NCI-H2029 treated with DMSO at 0.1 percent for 48 hours (cell line): ENCODE measurements at places on chromosomes 5 and 9.

DNA sequence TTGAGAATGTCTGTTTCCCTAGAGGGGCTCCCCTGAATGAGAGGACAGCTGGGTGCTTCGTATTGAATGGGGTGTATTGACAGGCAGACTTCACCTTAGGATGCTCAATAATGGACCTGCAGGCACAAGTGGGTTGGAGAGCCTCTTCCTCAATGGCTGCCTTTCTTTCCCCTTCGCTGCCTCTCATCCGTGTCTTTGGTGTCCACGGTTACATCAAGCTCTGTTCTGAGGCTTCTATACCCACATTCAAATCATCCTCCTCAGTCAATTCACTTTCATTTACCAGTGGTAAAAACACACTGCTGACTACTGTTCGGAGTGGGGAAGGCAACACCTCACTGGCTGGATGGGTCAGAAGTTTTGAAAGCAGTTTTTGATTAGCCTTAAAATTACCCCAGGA is 20.6 kb downstream of the LIX1 start:
- DNase-seq, result no peak

DNA sequence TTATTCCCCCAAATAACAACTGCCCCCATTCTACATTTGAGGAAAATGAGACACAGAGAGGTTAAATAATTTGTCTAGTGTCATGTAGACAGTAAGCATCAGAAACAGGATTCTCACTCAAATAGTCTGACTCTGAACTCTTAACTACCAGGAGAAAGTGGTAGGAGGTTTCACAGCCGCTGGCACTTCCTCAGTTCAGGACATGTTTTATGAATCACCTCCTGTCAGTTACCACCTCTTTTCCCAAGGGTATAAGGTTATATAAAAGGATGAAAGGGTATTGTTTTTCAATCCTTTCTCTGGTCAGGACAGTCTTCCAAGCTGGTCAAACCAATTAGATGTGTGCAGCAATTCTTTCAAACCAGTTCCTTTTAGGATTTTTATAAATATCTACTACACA is 52.1 kb downstream of the TSSK1B start:
- DNase-seq, result no peak

DNA sequence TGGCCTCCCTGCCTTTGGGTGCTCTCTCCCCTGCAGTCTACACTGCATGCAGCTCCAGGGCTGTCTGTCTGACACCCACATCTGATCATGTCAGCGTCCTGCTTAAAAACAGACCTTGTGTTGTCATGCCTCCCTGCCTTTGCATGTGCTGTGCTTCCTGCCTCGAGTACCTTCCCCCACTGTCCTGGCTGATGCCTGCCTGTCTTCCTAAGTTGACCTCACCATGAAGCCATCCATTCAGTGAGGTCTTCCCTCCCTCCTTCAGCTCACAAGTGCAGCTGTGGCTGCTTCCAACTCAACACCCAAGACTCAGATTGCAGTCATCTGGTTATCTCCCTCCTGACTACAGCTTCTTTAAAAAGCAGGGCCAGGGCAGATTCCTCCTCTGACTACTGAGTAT is 5.5 kb downstream of the ANGPTL2 start:
- DNase-seq, result no peak

- peak; percentile 79 for DNase-seq
These were observed 105.6 kb upstream of the PCA3 start for GRCh38 chr9:76658510-76659231.

DNA sequence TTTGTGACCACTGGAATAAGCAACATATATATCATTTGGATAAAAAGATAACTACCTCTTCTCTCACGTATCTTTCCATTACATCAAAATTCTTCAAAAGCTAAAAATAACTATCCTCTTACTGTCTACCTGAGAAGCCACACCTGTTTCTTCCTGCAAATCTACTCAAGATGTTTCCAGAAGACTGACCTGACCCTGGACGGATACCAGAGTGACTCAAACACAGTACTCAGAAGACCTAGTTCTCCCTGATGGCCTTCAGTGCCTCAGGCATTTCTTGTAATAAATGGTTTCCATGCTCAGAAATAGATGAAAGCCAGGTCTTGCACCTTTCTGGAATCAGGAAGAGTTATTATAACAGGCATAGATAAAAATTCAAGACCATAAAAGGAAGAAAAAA is 245.9 kb upstream of the PIK3R1 start:
- no peak for DNase-seq

DNA sequence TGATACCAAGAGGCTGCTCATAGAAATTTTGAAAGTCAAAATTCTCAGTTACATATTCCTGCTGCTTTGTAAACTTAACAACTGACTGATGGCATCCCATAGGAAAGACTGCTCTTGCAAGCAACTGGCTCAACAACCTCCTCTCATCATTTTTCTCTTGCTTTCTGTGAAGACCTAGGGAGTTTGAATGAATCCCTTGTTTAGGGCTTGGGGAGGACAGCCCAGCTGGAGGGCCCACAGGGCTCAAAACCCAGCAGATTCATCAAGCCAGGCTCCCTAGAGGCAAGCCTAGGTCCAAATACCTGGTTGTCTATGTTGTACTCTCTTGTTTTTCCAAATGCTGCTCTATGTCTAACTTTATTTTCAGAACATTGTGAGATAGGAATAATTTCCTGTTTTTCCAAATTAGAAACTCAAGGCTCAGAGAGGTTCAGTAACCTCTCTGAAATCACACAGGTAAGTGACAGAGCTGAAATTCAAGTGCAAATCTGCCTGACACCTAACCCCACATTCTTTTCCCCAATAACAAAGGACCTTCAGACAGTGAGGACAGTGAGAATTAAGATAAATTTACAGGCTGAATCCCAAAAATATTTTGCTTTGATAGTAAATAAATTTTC is 558.9 kb upstream of the KLF4 start:
- DNase-seq, result no peak

DNA sequence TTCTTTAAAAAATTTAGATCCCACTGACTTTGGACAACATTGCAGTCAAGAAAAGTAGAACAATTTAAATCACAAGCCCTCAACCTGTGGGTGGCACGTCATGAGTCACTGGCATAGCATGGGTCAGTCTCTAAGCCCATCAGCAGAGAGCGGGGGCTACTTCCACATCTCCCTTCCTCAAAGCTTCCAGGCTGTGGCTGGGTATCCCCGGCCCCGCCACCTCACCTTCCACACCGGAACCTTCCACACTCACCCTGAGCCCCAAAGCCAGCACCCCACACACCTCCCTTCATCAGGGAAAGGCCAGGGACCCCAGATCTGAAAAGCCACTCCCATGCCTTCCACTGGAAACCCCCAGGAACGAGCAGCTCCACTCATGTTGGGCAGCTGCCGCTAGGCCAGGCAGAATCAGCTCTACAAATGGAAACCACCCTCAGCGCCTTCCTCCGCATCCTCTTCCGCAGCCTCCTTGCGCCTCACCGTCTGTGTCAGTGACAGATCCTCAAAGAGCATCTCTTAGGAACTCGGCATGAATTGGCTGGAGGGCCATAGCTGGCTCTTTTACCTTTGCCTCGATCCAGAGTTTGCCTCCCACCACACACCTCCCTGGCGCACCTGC is 156.5 kb downstream of the ERCC6L2 start:
- DNase-seq, result no peak

DNA sequence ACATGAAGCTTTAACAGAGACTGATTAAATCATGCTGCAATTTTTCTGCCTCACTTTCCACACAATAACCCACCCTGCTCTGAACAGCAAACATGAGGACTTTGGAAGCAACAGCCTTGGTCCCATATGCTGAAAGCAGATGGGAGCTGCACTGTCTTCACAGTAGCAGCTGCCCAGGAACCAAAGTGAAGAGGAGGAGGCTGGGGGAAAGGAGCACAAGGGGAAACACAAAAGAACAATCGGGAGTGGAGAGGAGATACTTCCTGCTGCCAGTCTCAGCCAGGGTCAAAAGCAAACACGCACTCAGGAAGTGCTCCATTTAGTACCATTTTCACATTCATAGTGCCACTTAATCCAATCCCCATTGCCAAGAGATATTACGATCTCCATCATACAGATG is 183.3 kb upstream of the PUM3 start:
- peak; percentile 83 for DNase-seq

- no peak for DNase-seq
These were observed 107.0 kb downstream of the CDH6 start for GRCh38 chr5:31300501-31300900.

- peak; percentile 95 for DNase-seq
These were observed 77.4 kb upstream of the ALDH1B1 start for GRCh38 chr9:38315085-38315595.

DNA sequence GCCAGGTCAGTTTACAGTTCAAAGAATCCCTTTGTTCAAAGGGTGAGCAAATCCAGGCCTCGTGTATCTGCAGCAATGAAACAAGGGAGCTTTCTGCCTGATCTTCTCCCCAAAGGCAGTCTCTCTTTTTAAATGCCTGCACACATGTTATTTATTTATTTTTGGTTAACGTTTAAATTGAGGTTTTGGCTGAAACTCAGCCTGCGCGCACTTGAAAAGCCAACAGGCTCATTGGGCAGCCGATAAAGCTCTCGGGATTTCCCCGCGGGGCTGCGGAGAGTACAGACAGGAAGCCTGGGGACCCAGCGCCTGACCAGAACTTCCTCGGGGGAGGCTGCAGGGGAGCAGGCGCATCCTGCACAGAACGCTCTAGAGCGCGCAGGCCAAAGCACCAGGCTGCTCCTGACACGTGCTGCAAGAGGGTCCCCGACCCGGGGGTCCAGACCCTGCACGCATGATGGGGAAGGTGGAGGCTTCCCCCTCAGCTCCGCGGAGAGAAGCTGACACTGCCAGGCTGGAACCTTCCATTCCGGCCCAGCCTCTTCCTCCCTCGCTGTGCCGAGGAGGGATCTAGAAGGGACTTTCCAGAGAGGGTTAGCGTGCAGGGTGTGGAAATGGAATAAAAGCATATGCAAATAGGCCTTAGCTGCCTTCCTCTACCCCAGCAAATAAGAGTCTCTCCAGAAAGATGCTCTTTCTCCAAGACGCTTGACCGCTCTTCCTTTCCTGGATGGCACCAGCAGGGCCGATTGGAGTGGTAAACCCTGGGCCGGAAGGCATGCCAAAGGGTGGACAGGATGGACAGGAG is 46.1 kb downstream of the PTTG1 start:
- DNase-seq, result no peak

DNA sequence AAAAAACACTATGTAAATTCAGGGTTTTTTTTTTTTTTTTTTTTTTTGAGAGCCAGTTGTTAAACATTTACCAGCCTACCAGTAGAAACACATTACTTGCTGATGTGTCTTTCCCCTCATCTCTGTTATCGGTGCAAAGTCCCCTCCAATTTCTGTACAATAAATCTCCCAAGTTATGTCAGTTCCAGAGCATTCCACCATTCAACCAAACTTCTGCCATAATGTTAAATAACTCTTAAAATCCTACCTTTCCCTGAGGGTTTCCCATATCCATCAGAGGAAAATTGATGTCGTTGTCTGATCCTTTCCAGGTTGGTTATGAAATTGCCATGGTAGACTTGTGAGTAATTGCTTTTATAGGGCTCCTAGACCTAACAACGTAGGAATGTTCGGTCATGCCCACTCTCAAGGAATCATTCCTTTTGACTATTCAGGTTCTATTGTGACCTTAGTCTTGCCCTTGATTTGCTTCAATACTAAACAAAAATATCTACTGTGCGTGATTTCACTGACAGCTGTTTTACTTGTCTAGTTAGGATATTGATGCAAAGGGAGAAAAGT is 5.6 kb upstream of the PPP2R2B start:
- no peak for DNase-seq

- no peak for DNase-seq
These were observed 280.5 kb upstream of the ADAMTS16 start for GRCh38 chr5:4859500-4860235.

DNA sequence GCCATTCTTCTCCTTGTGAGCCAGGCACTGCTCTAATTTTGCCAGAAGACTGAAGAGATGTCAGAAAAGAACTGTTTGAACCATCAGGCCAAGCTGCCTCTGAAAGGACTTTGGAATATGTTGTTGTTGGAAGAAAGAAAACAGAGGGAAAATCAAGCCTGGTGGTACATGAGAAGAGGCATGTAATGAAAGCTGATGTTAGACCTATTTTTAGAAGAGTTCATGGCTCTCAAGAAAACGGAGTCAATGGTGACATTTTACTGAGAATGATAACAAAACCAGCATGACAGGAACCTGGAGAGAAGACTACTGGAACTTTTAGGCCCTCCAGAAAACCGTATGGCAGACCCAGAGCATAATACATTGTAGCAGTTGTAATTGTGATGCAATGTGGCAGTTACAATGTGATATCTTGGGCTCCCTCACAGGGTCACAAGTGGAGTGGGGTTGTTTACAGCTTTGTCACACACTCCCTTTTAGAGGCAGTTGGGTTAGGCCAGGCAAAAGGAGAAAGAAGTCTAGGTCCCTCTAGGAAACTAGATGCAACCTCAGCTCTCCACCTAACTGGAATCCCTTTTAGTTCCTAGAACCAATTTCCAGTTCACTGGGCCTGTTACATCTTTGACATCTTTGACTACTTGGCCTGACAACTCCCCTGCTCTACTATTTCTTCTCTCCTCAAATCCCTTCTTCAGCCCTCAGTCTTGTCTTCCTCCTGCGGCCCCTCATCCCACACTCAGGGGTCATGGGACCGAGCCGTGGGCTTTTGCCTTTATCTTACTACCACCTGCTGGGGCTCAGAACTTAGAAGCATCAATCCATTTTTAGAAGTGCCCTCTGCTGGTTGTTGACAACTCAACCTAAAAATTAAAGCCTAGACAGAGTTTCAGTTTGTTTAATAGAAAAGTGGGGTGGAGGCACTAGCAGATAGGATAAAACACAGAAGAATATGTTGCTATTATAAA is 61.2 kb upstream of the JAK2 start:
- no peak for DNase-seq

- DNase-seq, result no peak
These were observed 615.2 kb downstream of the PTPRD start for GRCh38 chr9:9997585-9997984.

DNA sequence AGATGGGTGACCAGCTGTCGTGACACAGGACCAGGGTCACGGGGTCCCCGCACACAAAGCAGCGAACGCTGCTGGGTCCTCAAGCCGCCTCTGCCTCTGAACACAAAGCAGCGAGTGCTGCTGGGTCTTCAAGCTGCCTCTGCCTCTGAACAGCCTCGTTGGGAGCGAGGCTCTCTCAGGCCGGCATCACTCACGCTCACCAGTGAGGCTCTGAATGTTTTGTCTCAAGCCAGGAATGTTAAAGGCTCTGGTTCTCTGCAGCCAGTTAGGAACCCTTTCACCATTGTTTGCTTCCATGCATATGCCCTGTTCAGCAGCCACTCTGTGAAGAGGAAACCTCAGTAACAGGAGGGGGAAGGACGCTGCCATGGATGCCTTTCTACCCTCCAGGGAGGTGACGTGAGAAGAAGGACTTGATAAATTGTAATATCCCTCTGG is 82.7 kb upstream of the TAF11L2 start:
- no peak for DNase-seq

GRCh38 chr9:134593286-134594077 is 48.1 kb upstream of the COL5A1 start:
- DNase-seq, result no peak

- DNase-seq, result no peak
These were observed 31.0 kb upstream of the TCF7 start for GRCh38 chr5:134083517-134083916.

GRCh38 chr9:84781931-84782866 is 112.7 kb downstream of the NTRK2 start:
- no peak for DNase-seq

GRCh38 chr5:68478301-68479095 is 262.9 kb downstream of the PIK3R1 start:
- no peak for DNase-seq
